Inflammatory macrophage treated with lipopolysaccharide for 1 hour (primary cell): ENCODE measurements at places on chromosomes 11 and 22.

GRCh38 chr11:17013548-17014320 is 480 bp downstream of the PLEKHA7 start:
- DNase-seq, result no peak

GRCh38 chr22:43998679-43999264 is 25.3 kb upstream of the PARVB start:
- no peak for DNase-seq

- DNase-seq, result no peak
Observed at GRCh38 chr11:106854429-106854828, 163.8 kb downstream of the GUCY1A2 start.

DNA sequence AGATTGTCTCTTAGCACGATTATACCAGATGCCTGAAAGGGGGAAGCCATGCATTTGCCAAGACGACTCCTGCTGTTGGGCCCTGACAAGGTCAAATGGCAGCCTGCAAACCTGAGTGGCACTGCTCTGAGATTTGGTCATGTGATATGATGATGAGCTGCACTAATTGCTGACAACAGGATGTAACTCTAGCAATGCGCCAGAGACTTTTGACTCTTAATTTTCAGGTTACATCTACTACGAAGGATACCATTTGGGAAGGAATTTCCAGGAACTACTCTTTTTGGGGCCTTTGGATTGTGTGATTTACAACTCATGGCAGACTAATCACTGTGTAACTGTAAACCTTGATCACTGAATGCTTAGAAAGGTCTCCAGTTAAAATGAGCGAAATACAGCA is 13.1 kb downstream of the TREH start:
- DNase-seq, result no peak

GRCh38 chr22:49622241-49623105 is 205.2 kb downstream of the BRD1 start:
- DNase-seq, result no peak

- DNase-seq, result no peak
Observed at GRCh38 chr11:10683429-10683828, 10.1 kb downstream of the IRAG1 start.

DNA sequence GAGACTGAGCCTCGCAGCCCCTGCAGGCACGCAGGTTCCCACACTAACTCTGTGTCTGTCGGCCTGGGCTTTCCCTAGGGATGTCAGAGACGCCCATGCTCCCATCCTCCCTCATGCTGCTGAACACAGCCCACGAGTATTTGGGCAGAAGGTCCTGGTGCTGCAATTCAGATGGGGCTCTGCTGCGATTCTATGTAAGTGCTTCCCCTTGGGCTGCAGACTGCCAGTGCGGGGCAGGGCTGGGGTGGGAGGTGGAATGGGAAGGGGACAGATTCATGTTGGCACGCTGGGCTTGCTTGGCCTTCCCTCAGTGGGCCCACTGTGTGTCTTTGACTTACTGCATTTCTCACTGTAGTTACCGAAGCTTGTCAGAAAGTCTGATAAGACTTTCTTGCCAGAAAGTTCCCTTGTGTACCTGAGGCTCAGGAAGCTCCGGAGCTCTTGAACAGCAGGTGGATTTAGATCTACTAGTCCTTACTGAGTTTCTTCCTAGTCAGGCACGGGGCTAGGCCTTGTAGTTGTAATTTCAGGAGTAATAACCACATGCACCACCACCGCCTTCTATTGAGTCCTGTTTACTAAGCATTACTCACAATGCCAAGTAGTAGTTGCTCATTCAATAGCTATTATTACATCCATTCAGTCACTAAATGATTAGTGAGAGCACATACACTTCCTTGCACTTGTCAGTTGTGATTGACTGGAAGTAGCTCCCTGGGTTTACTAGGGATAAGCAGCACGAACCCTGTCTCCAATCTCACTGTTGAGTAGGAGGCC is 65.2 kb downstream of the CABIN1 start:
- no peak for DNase-seq

GRCh38 chr11:69076129-69076791 is 27.5 kb downstream of the TPCN2 start:
- no peak for DNase-seq

GRCh38 chr11:96242191-96242847 is 100.7 kb downstream of the MAML2 start:
- peak; percentile 92 for DNase-seq

- DNase-seq, result no peak
Observed at GRCh38 chr11:59272771-59273372, 60.1 kb upstream of the MPEG1 start.

GRCh38 chr11:2569321-2569721 is 124.5 kb downstream of the KCNQ1 start:
- no peak for DNase-seq

GRCh38 chr22:40107244-40107643 is 70.5 kb upstream of the TNRC6B start:
- DNase-seq, result peak; percentile 21

DNA sequence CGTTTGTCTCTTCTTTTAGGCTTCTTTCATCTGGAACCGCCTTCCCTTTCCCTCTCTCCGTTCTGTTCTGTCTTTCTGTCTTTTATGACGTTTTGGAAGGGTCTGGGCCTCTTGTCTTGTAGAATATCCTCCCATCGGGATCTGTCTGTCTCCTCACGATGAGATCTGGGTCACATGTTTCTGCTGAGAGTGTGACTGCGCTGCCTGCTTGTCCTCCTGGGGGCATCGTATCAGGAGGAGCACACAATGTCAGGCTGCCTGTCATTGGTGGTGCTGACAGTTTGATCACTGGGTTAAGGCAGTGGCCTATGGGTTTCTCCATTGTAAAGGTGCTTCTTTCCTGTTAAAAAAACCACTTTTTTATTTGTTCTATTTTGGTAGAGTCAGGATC is 60.4 kb upstream of the PARVG start:
- DNase-seq, result no peak

GRCh38 chr11:64620381-64620971 is 29.5 kb downstream of the SLC22A12 start:
- DNase-seq, result no peak

DNA sequence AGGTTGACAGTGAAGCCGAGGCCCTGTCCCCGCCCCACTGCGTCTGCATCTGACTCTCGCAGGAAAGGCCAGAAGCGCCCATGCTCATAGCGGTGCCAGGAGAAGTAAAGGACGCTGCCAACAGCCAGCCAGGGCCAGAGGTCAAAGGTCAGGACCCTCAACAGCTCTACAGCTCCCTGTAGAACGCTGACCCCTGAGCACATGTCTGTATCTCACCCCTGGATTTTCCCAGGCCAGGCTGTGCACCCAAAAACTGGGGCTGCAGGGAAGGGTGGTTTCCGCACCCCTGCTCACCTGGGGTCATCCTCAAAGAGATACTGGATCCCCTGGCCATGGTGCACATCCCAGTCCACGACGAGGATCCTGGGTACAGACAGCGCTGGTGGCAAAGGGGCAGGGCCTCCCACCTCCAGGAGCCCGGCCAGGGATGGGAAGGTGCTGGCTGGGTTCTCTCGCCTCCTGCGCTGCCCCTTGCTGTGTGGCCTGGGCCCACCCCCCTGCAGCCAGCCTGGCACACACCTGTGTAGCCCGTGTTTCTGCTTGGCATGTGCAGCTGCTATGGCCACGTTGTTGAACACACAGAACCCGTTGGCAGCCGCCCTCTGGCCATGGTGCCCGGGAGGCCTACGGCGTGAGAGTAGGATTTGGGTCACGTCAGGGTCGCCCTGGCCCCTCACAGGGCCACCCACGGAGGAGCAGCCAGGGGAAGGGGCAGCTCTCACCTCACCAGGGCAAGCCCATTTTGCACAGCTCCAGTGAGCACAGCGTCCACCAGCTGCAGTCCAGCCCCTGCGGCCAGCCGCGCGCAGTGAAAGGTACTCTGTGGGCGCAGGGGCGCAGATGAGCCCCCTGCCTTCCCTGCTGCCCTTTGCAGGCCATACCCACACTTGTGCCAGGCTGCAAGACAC is 1.5 kb downstream of the HDAC10 start:
- DNase-seq, result no peak

DNA sequence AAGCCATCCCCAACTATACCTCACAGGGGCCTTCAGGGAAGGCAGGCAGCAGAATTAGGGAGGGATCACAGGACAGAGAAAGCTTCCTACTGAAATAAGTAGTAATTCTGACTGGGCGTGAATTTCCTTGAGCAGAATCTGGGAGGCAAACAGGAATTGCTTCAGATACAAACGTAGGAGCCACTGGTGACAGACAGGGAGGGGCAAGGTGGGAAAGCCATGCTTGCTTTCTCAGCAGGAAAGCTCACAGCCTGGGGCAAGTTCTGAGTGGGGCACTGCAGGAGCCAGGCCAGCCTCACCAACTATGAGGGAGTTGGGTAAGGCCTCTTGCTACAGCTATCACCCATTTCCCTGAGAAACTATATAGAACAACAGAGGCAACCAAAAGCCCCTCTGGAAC is 43.6 kb downstream of the ARHGAP32 start:
- DNase-seq, result no peak

- no peak for DNase-seq
Observed at GRCh38 chr11:75968021-75968625, 153.1 kb downstream of the UVRAG start.

- no peak for DNase-seq
Observed at GRCh38 chr22:35226958-35227647, 30.2 kb upstream of the HMGXB4 start.

GRCh38 chr11:104165014-104165413 is 1.1 kb upstream of the PDGFD start:
- no peak for DNase-seq

- no peak for DNase-seq
Observed at GRCh38 chr22:42177891-42178336, 47.3 kb upstream of the CYP2D6 start.

GRCh38 chr22:46661221-46661851 is 41.1 kb downstream of the GRAMD4 start:
- no peak for DNase-seq

GRCh38 chr11:3675971-3676370 is 4.8 kb upstream of the CHRNA10 start:
- no peak for DNase-seq

- peak; percentile 52 for DNase-seq
Observed at GRCh38 chr11:62804310-62805075, 747 bp downstream of the NXF1 start.

DNA sequence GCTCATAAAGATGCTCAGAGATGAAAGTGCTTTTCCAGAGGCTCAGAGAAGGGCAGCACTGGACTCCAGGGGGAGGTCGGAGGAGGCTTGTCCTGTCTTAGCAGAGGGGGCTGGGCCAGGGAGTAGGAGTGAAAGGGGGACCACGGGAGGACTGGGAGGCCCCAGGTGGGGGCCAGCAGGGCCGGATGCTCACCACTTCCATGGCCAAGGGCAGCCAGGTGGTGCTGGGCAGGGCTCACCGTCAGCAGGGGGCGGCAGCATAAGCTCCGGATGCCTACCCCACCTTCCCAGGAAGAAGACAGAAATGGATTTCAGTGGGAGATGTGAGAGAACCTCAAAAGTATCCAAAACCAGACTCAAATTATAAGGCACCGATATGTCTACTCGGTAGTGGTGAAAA is 11.0 kb downstream of the RAB36 start:
- DNase-seq, result no peak

- no peak for DNase-seq
Observed at GRCh38 chr11:67265633-67266448, 432 bp upstream of the GRK2 start.

- DNase-seq, result no peak
Observed at GRCh38 chr11:24900960-24901549, 404.2 kb downstream of the LUZP2 start.
